ENCODE measurements at places on chromosomes 13 and 19. TPM values are rescaled to one million over a fixed set of nuclear protein-coding genes. Genes with fewer than 3 reads are reported as not detected.

CACNA1A gene
- total RNA-seq = 1.1 TPM

SHISA7 gene
- total RNA-seq = 0.20 TPM

UCHL3 gene
- 35.0 TPM for total RNA-seq

ERICH4 gene
- total RNA-seq = not detected

CFD gene
- 41.9 TPM for total RNA-seq

TBXA2R gene
- 21.2 TPM for total RNA-seq

DNA sequence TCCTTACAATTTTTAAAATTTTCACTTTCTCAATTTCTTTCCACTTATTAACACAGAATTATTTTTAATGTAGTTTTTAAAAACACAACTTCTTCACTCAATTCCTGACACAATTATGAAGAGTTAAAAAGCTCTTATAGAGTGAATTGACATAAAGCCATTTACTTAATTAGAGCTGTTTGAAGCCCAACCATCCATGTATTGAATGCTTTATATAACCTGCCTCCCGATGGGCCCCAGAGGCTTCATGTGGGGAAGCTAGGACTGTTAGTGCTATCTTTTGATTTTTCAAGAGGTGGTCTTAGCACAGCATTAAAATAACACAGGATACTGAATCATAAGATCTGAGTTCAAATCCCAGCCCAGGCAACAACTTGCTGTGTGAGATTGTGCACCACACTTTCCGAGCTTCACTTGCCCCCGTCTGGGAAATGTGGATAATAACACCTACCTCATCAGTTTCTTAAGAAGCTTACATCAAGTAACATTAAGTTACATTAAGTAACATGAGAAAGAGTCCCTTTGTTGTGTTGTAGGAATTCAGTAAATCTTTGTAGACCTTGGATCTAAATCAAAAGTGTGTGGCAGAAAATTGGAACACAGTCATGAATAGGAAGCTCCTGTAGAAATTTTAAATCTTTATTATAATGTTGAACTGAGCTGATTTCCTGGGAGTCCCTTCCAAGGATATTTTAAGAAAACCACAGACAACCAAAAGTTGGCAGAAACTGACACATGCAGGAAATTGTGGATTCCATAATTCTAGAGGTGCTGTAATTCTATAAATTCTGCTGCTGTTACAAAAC, 5.5 kb upstream of the ENOX1 start:
- H3K27me3 ChIP-seq = peaks cover 6% of the 10 kb centered on the region
- no peak for DNase-seq
- peaks cover 2% of the 10 kb centered on the region for H3K4me1 ChIP-seq
- no peak overlapping the region for H3K4me3 ChIP-seq
- H3K27ac ChIP-seq = no peak overlapping the region
- H3K36me3 ChIP-seq = no peaks in the 10 kb centered on the region

GRCh38 chr19:39845584-39845932, 621 bp downstream of the FBL start:
- H3K27ac ChIP-seq = no peak overlapping the region
- H3K36me3 ChIP-seq = no peaks in the 10 kb centered on the region
- peaks cover 32% of the 10 kb centered on the region for H3K4me1 ChIP-seq
- peak overlapping the region; percentile 72 for H3K4me3 ChIP-seq
- no peaks in the 10 kb centered on the region for H3K27me3 ChIP-seq

DNA sequence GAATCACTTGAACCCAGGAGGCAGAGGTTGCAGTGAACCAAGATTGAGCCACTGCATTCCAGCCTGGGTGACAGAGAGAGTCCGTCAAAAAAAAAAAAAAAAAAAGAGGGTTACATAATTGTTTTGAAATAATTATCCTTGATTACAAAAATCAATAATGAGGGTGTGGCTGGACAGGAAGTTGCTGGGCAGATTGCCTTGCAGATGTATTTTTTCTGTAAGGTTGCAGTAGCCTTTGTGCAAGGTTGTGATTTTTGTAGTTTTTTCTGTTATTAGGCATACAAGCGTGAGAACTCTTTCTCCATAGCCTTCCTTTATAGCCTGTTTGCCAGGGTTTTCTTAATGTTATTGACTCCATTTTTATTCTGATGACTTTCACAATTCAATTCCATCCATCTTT, 40.7 kb upstream of the SIN3B start:
- H3K27ac ChIP-seq = no peak overlapping the region
- H3K27me3 ChIP-seq = no peaks in the 10 kb centered on the region
- DNase-seq = no peak
- no peaks in the 10 kb centered on the region for H3K36me3 ChIP-seq

DNA sequence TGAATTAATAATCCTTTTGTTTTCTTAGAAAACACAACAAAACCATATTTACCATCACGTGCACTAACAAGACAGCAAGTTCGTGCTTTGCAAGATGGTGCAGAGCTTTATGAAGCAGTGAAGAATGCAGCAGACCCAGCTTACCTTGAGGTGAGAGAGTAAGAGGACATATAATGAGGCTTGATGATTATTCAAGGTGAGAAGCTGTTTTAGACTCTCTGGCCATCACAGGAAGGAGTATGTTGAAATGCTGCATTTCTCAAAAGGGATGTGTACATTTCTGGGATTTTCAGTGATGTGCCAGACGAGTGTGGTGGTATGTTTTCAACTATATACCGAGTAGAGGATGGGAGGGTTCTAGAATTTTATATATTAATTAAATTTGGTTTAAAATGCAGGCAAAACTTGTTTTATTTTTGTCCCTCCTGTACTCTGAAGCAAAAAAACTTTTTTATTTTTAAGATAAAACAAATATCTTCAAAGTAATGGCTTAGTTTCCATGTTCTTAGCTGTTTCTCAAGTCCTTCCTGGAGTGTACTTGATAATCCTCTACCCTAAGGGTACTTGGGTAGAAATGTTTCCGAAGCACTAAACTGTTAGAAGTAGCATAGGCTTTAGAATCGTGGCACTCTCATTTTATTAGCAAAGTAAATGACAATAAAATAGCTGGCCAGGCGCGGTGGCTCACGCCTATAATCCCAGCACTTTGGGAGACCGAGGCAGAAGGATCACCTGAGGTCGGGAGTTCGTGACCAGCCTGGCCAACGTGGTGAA, 51.1 kb downstream of the N4BP2L1 start:
- H3K27ac ChIP-seq = no peak overlapping the region
- H3K4me3 ChIP-seq = no peak overlapping the region
- H3K36me3 ChIP-seq = no peaks in the 10 kb centered on the region

DNA sequence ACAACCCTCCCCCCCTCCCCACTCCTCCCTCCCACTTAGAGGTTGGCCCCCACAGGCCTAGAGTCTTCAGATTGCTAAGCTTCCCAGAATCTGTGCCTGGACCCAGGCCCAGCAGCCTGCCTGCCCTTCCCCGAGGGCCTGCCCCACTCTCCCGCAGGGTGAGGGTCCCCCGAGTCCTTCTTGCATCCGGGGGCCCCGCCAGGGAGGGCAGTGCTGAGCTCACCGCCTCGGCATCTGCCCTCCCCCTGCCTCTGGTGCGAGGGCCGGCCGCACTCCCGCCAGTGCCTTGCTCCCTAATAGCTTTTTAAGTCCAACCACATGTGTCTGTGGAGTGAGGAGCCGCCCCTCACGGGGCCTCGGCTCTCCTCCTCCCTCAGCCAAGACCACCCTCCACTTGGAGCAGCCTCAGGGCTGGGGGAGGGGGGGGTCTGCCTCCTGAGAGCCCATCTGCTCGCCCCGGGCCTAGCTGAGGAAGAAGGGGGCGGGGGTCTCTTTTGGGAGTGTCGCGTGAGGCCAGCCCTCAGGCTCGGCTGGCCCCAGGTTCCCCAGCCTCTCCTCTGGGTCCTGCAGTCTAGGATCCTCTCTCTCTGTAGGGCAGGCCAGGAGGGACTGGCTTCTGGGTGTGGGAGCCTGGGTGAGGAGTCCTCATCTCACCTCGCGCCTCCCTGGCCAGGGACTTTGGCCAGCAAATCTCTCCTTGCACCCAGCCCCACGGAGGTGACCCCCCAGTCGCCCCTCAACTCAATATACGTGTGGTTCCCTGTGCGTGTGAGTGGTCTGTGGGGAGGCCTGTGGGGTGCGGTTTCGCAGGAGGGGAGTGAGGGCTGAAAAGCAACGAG, 47.2 kb downstream of the LYL1 start:
- peak overlapping the region; percentile 43 for H3K27ac ChIP-seq
- no peaks in the 10 kb centered on the region for H3K36me3 ChIP-seq
- peaks cover 38% of the 10 kb centered on the region for H3K4me1 ChIP-seq
- no peaks in the 10 kb centered on the region for H3K27me3 ChIP-seq

- no peak overlapping the region for H3K27ac ChIP-seq
- H3K4me1 ChIP-seq = no peaks in the 10 kb centered on the region
- H3K36me3 ChIP-seq = no peaks in the 10 kb centered on the region
- H3K4me3 ChIP-seq = no peak overlapping the region
Observed at GRCh38 chr19:771332-771785, 20.4 kb downstream of the MISP start.

DNA sequence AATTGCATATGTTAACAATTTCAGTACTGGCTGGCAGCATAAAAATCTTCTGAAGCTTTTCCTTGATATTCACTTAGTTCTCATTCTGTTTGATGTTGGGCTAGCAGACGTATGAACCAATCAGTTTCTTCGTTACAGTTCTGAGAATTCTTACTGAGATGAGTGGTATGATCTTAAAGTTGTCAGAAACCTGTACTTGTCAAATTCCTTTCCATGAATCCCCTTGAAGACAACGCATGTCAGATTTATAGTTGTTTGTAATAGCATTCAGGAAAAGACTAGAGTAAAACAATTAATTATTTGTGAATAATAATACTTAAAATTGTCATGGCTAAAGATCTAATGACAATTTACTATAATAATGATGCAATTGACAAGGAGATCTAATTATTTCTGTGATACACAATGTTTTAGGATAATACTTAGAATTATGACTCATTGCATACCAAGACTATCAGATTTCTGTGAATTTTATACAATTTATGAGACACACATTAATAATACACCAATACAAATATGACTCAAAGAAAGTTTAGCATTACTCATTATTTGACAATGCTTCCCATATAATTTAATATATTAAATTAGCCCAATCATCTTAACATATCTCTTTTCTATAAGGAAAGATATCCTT, 447.2 kb downstream of the RFC3 start:
- no peak for DNase-seq
- no peaks in the 10 kb centered on the region for H3K36me3 ChIP-seq
- H3K27ac ChIP-seq = no peak overlapping the region
- no peaks in the 10 kb centered on the region for H3K4me1 ChIP-seq
- no peaks in the 10 kb centered on the region for H3K27me3 ChIP-seq
- H3K4me3 ChIP-seq = no peak overlapping the region

DNA sequence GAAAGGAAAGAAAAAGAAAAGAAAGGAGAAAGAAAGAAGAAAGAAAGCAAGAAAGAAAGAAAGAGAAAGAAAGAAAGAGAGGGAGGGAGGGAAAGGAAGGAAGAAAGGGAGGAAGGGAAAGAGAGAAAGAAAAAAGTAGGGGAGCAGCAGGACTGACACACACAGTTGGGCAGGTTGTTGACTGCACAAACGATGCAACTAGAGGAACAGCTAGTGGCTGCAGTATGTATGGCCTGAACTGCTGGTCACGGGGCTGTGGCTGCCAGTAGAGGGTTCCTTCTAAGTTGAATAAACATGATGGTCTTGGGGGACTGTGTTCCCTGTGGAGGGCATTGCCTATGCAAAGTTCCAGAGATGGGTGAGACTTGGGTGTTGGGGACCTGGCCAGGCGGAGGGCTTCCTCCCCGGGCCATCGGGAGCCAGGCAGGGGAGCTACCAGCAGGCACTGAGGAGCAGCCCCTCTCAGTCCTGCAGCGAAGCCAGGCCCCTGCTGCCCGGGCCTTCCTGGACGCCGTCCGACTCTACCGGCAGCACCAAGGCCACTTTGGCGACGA, 16.7 kb upstream of the COLGALT1 start:
- peak overlapping the region; percentile 21 for H3K4me3 ChIP-seq
- no peaks in the 10 kb centered on the region for H3K27me3 ChIP-seq
- peaks cover 10% of the 10 kb centered on the region for H3K4me1 ChIP-seq
- DNase-seq = no peak
- H3K36me3 ChIP-seq = no peaks in the 10 kb centered on the region

DNA sequence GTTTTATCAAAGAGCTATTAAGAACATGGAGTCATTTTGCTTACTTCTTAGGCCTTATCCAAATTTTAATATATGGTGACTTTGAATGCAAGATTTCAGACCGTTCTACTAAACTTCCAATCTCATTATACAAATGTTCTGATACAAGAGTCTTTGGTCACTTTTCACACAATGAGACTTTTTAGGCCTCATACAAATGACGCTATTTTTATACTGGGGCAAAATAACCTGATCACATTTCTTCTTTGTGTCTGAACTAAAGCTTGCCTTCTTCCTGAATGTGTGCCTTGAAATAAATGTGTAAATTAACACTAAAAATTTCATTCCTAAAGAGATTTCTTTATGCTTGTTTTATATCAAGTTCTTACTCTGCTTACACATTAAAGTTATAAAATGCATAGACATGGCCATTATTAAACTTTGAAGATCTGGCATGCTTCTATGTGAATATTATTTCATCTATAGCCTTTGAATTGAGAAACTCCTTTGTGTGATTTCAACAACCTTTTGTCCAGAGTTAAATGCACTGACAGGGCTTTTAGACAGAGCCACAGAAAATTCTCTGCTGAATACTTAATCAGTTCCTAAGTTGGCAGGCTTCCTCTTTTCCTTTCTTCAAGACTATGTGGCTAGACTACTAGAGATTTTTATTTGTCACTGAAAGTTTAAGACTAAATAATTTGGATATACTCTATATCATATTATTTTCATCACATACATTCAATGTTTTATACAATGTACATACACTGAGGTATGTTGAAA, 86.1 kb downstream of the EDNRB start:
- H3K27ac ChIP-seq = no peak overlapping the region
- DNase-seq = no peak
- H3K27me3 ChIP-seq = no peaks in the 10 kb centered on the region

GRCh38 chr13:75549262-75550158, at the start of gene UCHL3:
UCHL3 (plus strand) TSS chr13:75549791; CDS start chr13:75549821, 30 bp downstream.
- no peaks in the 10 kb centered on the region for H3K4me1 ChIP-seq
- H3K4me3 ChIP-seq = peak within 1 kb of the TSS; percentile 78
- no peaks in the 10 kb centered on the region for H3K27me3 ChIP-seq
- no peaks in the 10 kb centered on the region for H3K36me3 ChIP-seq
- H3K27ac ChIP-seq = peak within 1 kb of the TSS; percentile 73

DNA sequence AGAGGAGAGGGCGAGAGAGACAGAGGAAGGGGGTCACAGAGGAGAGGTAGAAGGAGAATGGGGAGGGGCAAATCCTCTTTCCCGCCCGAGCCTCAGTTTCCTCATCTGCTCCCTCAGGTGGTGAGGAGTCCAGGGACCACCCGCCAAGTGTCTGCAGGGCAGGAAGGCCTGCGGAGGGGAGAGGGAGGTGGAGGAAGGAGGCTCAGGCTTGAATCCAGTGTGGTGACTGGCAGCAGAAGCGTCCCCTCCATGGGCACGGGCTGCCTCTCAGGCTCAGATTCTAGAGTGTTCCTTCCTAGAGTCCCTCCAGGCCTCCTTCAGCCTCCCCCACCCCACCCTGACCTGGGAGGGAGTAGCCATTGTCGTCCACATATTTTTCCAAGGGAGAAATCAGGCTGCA, 16.5 kb upstream of the GARIN5A start:
- no peaks in the 10 kb centered on the region for H3K4me1 ChIP-seq
- H3K36me3 ChIP-seq = no peaks in the 10 kb centered on the region
- H3K4me3 ChIP-seq = no peak overlapping the region
- H3K27ac ChIP-seq = no peak overlapping the region

- H3K27ac ChIP-seq = no peak overlapping the region
- no peaks in the 10 kb centered on the region for H3K36me3 ChIP-seq
- no peaks in the 10 kb centered on the region for H3K4me1 ChIP-seq
Observed at GRCh38 chr19:32863841-32864240, 5.7 kb downstream of the SLC7A9 start.

- no peak for DNase-seq
- H3K27ac ChIP-seq = peak overlapping the region; percentile 23
- no peaks in the 10 kb centered on the region for H3K36me3 ChIP-seq
Observed at GRCh38 chr19:15463861-15464371, 428 bp downstream of the RASAL3 start.
